SJCRH30 (cell line): ENCODE measurements at places on chromosomes 7 and 10.
A peak's percentile ranks its signal among the peaks of the same experiment; 100 is the strongest.

DNA sequence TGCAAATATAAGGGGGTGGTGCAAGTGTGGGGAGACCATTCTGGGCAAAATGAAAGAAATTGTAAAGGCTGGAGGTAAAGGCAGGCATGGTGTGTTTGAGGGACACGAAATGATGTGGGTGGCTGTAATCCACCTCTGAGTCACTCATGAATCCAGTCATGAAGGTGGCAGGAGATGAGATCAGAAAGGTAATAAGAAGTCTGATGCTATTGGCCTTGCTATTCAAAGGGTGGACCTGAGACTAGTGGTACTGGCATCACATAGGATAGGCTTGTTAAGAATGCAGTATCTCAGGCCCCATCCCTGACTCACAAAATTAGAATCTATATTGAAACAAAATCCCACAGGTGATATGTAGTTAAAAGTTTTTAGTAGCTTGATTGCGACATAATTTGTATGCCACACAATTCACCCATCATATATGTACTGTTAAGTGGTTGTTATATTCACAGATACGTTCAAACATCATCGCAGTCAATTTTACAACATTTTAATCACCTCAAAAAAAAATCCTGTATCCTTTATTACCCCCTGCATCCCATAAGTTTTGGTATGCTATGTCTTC lies 85.6 kb downstream of the ST8SIA6 start:
- DNase-seq, result no peak

- DNase-seq, result no peak
Observed at GRCh38 chr10:18203471-18203870, 63.2 kb downstream of the CACNB2 start.

DNA sequence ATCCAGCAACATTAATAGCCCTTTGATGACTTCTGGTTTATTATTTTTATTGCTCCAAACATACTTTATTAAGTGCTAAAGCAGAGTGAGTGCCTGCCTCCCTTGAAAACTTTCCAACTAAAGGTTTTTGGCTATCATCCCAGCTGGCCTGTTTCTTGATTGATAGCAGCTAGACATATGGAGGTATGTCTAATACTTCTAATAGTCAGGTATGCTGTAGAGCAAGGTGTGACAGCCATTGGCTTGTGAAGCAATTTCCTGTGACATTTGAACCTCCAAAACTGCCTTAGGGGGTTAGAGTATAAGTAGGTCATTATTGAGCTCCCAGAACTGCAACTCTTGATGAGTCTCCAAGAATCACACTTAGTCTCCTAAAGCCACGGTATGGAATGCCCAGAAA lies 55.8 kb downstream of the LOXL4 start:
- no peak for DNase-seq

GRCh38 chr7:13982940-13983677 lies 6.4 kb downstream of the ETV1 start:
- peak; percentile 38 for DNase-seq

DNA sequence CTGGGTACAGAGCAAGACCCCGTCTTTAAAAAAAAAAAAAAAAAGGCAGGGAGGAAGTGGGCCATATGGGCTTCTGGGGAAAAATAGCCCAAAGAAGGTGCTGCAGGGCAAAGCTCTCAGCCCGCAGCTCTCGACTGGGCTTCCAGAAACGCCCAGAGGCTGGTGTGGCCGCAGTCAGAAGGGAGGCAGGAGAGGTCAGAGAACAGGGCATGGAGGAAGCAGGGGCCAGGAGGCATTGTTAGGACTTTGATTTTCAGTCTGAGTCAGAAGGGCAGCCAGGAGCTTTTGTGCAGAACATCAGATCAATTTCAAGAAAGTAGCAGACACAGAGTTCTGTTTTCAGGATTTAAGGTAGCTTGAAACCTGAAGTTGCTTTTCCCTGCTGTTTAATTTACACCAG lies 35.3 kb upstream of the CYTH3 start:
- no peak for DNase-seq

- DNase-seq, result no peak
Observed at GRCh38 chr10:89591796-89592271, 53.2 kb downstream of the PANK1 start.

DNA sequence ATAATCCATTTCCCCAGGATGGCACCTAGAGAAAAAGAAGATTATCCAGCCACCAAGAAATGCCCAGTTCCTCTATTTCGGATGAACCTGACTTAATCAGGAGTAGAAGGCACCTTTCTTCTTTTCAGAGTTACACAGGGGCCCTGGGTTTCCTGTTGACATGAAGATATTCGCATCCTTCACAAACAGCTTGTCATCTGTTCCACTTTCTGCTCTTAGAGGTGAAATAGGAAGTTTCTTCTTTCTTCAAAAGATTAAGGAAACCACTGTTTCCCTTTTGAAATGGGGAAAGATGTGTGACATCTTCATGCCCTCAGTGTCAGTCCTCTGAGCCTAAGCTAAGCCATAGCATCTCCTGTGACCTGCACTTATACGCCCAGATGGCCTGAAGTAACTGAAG lies 39.1 kb upstream of the RAB18 start:
- DNase-seq, result no peak

DNA sequence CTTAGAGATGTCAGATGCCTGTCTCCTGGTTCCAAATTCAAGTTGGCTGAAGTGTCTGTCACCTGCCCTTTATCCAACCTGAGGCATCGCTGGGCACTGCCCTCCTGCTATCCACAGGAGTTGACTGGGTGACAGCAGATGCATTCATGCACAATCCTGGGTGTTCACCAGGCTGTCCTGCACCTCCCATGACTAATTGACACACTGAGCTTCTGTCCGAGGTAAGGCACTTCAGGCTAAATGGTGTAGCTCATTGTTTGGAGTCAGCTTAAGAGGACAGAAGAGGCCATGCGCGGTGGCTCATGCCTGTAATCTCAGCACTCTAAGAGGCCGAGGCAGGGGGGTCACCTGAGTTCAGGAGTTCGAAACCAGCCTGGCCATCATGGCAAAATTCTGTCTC lies 2.4 kb downstream of the UCMA start:
- DNase-seq, result peak; percentile 55

DNA sequence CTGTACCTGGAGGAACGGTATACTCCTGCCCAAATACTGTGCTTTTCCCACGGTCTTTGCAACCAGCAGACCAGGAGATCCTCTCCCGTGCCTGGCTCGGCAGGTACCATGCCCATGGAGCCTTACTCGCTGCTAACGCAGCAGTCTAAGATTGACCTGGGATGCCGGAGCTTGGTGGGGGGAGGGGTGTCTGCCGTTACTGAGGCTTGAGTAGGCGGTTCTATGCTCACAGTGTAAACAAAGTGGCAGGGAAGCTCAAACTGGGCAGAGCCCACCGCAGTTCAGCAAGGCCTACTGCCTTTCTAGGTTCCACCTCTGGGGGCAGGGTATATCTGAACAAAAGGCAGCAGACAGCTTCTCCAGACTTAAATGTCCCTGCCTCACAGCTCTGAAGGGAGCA lies 22.7 kb downstream of the VPS41 start:
- no peak for DNase-seq

DNA sequence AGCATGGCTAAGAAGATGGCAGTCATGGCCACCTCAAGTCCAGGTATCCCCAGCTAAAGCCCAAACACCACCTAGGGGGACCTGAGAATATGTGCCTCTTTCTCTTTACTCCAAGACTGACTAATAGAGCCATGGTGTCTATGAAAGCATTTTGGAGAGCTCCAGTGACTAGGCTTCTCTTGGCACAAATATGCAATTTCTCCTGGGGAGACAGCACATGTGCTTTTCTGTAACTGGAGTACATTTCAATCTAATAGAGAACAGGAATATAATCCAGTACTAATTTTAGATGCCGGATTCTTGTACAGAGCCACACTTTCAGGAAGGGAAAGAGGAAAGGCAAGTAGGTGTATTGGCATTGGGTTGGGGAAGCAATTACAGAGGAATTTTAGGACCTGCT lies 260.1 kb downstream of the BMPER start:
- no peak for DNase-seq

DNA sequence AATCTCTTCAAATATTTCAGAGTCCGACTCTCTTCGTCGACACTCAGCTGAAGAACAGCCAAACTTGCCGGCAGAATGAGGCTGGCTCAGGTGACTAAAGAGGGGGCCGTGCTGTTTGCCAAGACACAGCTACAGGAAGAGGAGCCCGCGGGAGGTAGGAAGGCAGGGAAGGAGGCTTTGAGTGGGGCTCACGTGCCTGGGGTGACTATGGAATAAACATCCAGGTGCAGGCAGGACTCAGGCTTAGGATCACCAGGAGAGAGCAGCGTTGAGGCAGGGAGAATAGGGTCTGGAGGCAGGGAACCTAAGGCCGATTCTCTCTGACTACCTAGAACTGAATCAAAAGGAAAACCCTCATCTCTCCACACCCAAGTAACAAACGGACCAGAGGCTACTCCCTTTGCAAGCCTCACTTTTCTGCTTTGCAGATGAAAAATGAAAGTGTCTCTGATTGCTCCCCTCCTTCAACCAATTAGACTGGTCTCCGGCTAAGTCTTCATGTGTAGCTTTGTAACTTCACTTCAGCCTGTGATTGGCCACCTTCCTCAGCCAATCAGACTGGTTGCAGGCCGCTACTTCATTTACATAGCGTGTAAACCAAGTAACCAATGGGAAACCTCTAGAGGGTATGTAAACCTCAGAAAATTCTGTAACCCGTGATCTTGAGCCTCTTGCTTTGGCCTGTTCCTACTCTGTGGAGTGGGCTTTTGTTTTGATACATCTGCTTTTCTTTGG lies 19.7 kb upstream of the BNIP3 start:
- DNase-seq, result no peak

DNA sequence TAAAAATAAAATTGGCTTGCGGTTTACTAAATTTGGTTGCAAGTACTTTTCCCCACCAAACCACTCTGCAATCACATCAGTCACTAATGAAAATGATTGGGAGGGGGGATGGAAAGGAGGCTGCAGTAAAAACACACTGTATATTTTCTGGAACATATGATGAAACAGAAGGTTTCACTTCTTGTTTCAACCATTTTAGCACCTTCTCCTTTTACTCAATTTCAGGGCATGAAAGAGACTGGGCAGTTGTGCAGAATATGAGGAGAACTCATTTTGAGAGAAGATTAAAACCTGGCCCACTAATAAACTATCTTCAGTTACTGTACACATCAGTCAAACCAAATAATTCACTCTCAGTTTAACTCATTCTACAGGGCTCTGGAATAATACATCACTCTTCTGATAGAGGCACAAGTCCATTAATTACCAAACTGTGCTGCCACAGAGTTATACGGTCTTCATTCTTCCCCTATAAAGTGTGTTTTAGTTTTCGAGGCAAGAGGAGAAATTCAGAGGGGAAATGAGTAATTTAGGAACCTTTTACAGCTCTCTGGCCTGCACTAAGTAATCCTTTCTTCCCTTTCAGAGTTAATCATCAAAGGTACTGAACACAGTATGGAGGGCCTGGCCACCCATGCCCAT lies 25.5 kb downstream of the JAZF1 start:
- no peak for DNase-seq
